Stimulated activated CD4-positive, alpha-beta T cell treated with anti-CD3 and anti-CD28 coated beads, Interleukin-4, amount 100 ng/mL, for 1 hour (primary cell): ENCODE measurements at places on chromosomes 4 and X.

GRCh38 chrX:133849676-133850075 is 135.7 kb downstream of the GPC3 start:
- no peak for DNase-seq

GRCh38 chr4:94165256-94165655 is 42.4 kb upstream of the SMARCAD1 start:
- DNase-seq, result no peak

- no peak for DNase-seq
Observed at GRCh38 chrX:7711167-7711566, 131.8 kb upstream of the VCX start.

DNA sequence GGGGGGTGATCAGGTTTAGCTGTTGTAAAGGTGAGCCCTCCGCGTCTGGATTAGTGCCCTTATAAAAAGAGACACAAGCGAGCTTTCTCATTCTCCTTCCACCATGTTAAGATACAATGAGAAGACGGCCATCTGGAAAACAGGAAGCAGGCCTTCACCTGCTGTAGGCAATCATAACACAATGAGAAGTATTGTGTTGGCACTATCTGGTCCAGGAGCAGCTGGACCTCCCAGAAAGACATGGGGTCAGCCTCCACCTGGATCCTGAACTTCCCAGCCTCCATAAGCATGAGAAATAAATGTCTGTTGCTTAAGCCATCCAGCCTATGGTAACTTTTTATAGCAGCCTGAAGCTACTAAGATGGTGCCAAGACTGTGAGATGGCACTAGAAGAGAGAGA is 8.6 kb upstream of the SMIM20 start:
- DNase-seq, result no peak

- DNase-seq, result no peak
Observed at GRCh38 chrX:4485912-4486311, 772.5 kb upstream of the PRKX start.

- no peak for DNase-seq
Observed at GRCh38 chrX:55714161-55714560, 3.4 kb upstream of the RRAGB start.

GRCh38 chr4:90027565-90027964 is 99.6 kb upstream of the CCSER1 start:
- DNase-seq, result no peak

DNA sequence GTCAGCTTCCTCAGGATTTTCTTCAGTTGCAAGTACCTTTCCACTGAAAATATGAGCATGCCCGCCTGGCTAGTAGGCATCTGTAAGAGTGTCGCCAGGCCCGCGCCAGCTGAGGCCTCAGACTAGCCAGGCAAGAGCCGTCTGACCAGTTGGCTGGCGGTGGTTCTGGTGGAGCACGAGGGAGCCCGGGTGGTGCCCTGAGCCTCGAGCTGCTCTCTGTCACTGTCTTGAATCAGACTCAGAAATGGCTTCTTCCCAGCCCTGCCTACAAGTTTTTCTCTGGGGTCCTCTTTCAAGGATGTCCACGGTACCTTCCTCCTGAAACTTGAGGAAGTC is 11.9 kb downstream of the GRPEL1 start:
- DNase-seq, result no peak

DNA sequence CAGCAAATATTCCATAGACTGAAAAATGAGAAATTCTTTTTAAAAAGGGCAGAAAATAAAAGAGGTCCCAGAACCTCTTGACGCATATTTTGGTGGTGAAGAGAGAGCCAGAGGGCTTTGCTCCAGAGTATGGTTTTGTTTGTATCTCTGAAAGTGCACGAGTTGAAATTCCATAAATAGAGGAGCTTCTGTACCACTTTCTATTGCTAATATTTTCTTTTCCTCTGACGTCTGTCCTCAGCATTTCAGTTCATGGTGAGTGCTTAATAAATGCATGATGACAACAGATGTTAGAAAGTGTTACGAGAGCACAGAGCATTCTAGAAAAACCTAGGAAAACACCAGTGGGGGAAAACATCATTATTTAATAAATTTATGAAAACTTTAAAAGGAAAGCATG is 145.6 kb downstream of the AMELX start:
- no peak for DNase-seq

DNA sequence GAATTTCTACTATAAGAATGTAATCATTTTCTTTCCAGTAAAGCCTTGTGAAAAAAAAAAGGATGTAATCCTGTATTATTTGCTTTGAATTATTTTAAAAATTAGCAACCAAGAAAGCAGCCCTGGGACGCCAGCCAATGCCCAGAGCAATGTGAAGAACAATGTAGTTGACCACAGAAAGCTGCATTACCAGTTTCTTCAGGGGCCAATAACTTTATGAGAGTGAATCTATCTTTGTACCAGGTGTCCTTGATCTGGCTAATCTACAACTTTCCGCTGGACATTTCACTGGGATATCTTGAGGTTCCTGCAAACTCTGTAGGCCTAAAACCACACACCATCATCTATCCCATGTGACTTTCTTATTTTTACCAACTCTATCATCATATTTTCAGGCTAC is 7.6 kb upstream of the KLHL2 start:
- no peak for DNase-seq

DNA sequence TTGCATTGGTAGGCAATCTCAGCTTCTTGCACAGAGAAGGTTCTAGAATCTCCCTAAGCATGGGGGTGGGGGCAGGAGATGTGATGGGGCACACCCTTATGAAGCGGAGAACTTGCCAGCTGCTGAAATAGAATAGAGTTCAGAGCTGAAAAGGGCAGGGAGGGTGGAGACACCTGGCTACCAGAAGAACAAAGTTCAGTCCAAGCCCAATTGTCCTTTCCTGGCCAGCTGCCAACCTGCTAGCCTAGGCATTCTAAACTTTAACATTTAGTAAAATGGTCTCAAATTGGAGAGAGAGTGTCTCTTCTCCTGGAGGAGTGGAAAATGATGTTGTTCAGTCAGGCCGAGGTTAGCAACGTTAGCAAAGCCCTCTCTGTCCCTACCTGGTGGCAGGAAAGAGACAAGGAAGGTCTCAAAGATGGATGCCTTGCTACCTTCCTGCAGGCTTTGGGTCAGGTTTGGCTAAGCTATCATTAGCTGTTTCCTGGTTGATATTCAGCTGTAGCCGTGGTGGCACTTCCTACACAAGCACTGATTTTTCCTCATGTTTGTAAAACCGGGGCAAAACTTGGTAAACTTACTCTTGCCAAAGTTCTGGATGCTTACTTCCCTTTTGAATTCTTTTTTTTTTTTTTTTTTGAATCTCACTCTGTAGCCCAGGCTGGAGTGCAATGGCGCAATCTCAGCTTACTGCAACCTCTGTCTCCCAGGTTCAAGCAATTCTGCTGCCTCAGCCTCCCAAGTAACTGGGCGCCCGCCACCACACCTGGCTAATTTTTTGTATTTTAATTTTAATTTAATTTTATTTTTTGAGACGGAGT is 34.7 kb upstream of the NYX start:
- no peak for DNase-seq

GRCh38 chr4:100581337-100581736 is 63.5 kb upstream of the EMCN start:
- DNase-seq, result no peak

- DNase-seq, result no peak
Observed at GRCh38 chr4:37533286-37534033, 152.7 kb downstream of the RELL1 start.

GRCh38 chrX:39063702-39064101 is 262.4 kb downstream of the MID1IP1 start:
- no peak for DNase-seq

DNA sequence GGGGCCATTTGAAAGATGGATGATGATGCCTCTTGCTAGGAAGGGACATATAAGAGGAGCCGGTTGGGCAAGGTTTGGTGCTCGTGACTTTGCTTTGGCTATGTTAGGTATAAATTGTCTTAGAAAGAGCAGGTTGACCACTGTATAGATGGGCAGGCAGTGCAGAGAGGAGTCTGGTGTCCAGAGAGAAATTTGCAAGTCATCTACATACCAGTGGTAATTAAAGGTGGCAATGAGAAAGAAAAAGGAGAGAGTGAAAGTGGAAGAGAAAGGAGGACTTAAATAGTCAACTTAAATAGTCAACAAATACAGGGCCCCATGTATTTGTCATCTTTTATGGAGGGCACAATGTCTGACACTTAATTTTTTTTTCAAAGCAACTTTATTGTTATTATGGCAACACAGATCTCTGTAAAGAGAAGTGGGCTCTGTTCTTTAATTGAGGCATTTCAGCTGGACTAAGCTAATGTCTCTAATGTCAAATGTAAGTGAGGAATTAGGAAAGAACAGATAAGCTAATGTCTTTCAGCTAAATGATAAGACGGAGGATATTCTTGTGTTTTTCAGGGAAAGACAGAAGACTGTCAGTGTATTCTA is 75.4 kb upstream of the ANXA3 start:
- no peak for DNase-seq

- no peak for DNase-seq
Observed at GRCh38 chr4:103786014-103786413, 66.2 kb upstream of the TACR3 start.

DNA sequence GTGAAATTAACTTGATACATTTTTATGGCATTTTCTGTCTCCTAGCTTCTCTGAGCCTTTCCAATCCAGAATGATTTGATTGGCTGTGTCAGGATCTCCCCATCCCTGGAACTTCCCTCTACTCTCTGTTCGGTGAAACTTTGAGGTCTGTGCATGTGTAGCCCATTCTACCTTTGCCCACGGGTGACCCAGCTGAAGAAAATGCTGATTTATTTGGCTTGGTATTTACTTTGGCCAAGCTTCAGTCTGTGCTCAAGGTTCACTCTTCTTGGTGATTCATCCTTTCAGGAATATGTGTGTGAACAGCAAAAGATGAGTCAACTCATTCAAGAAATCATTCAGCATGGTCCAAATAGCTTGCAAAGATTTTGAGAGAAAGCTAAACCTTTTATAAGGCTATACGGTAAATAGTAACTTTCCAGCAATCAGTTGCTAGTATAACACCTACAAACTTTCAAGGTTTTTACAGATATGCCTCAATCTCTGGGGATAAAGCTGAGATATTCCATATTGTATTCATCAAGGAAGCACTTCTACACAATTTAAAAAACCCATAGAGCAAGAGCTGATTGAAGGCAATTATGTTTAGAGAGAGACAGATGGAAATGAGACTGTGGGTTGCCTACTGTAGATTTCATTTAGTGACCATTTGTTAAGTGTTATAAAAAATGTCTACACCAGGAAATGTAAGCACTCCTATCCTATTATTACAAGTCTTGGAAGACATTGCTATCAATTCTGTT is 233.9 kb upstream of the CXXC4 start:
- no peak for DNase-seq

DNA sequence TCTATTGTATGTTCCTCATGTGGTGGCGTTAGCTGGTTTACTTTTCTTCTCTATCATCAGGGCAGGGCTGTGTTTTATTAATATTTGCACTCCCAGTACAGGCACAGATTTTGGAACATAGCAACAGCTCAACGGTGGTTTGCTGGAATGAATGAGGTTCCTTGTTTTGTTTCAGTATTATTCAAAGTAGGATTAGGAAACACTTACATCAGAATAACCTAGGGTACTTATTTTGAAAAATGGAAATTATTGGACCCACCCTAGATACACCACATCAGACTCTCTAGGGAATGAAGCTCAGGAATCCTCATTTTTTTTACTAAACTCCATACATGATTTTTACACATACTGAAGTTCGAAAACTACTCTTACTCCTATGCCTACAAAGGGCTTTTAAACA is 108.8 kb upstream of the ENPEP start:
- DNase-seq, result no peak

DNA sequence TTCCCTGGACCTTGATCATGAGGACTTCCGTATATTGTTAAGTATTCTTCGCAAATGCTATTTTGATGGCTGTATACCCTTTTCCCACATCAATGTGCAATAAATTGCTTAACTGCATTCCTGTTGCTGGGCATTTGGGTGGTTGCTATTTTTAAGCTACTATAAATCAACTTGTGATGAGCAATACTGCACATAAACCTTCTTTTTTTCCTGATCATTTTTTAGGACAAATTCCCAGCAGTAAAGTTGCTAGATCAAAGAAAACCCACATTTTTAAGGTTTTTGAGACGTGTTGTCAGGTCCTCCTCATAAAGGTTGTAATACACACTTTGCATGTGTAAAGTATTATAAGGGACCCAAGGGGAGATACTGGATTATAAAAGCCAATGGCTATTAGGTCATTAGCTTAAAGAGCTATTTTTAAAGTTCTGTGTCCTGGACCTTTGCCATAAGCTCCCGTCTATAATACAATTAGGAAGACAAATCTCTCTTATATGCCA is 35.6 kb downstream of the LIMCH1 start:
- DNase-seq, result no peak

DNA sequence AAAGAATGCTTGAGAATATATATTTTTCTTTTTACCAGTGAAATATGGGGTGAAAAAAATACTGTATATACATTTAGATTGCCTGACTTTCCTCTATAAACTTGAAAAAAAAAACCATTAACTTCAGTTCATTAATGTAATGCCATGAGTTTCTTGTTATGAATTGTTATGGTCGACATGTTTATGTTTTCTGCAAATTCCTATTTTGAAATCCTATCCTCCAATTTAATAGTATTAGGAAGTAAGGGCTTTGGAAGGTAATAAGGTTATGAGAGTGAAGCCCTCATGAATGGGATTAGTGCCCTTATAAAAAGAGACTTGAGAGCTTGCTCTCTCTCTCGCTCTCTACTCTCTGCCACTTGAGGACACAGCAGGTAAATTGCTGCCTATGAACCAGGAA is 211.4 kb downstream of the LDB2 start:
- DNase-seq, result no peak

- no peak for DNase-seq
Observed at GRCh38 chr4:98838977-98839618, 89.8 kb downstream of the EIF4E start.

GRCh38 chr4:113447061-113447460 is 314.5 kb downstream of the CAMK2D start:
- DNase-seq, result no peak

DNA sequence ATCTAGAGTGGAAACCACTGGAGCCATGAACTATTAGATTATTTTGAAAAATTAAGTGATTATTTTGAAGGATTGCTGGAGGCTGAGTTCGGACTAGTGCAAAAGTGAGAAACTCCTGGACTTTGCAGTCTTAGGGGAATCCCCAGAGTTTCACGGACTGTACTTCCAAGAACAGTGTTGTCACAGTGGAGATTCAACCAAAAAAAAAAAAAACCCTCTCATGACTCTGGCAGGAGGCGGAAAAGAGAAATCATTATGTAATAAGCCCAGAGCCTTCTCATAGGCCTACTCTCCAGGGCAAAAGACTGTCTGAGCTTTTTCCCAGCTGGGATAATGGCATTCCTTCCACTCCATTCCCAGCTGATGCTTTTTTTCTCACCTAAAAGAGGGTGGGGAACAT is 16.8 kb upstream of the C4orf51 start:
- DNase-seq, result no peak

DNA sequence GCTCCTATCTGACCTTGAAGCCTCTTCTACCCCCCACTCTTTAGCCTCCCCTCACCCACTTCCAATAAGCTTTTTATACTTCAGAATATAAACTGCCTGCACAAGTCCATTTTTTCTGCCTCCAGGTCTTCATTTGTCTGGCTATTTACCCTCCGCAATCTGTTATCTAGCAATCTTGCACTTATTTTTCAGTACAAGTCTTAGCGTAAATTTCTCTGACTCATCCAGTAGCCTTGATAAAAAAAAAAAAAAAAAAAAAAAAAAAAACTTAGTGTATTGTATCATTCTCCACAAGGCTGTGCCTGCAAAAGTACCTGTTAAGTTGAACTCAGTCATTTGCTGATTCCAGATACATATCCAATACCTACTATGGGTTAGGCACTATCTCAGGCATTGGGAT is 219.5 kb upstream of the DKK2 start:
- DNase-seq, result no peak

GRCh38 chr4:181647396-181648147 is 595.6 kb upstream of the TENM3 start:
- no peak for DNase-seq

GRCh38 chr4:119268466-119268865 is 53.5 kb downstream of the FABP2 start:
- no peak for DNase-seq
